ENCODE measurements at places on chromosomes 16 and 17.
A peak's percentile ranks its signal among the peaks of the same experiment; 100 is the strongest.

DNA sequence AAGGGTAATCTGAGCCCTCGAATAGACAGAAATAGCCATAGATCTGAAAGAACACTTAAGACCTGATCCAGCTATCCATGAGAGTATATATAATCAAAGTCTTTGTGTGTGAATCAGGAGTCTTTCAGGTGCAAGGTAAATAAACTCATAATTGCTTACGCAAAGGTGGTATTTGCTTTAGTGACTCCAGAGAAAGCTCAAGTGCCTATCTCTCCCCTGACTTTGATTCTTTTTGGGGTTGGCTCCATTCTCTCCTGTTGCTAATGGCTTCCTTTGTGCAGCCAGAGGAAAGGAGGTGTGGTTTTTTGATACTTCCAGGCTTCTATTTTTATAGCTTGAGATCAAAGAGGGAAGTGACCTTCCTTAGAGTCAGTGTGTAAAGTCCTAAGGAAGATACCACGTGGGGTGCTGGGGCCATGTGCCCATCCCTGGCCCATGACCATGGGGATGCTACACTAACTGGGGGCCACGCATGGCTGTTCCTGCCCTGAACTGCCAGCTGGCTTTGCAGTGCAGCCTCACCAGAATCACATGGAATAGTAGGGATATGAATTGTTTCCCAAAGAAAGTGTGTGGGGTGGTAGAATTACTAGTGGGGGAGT is 45.8 kb downstream of the TENT4B start:
- no peak for DNase-seq

GRCh38 chr17:65449495-65449894 is 112.0 kb downstream of the AXIN2 start:
- DNase-seq, result no peak

DNA sequence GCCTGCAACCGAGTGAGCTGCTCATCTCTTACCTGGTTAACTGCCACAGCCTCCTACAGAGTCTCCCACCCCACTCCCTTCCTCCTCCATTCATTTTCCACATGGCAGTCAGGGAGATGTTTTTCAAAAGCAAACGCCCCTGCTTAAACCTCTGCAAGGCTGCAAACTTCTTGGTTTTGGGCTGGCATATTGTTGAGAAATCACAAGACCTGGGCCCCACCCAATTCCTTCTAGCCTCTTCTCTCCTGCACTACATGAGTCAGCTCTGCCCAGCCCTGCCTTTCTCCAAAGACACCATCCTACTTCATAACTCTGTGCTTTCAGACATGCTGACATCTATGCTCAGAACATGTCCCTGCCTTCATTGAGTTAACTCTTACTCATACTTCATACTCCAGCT is 136.1 kb downstream of the SPACA3 start:
- DNase-seq, result no peak

GRCh38 chr17:39027455-39028035 is 60.3 kb upstream of the FBXO47 start:
- no peak for DNase-seq

DNA sequence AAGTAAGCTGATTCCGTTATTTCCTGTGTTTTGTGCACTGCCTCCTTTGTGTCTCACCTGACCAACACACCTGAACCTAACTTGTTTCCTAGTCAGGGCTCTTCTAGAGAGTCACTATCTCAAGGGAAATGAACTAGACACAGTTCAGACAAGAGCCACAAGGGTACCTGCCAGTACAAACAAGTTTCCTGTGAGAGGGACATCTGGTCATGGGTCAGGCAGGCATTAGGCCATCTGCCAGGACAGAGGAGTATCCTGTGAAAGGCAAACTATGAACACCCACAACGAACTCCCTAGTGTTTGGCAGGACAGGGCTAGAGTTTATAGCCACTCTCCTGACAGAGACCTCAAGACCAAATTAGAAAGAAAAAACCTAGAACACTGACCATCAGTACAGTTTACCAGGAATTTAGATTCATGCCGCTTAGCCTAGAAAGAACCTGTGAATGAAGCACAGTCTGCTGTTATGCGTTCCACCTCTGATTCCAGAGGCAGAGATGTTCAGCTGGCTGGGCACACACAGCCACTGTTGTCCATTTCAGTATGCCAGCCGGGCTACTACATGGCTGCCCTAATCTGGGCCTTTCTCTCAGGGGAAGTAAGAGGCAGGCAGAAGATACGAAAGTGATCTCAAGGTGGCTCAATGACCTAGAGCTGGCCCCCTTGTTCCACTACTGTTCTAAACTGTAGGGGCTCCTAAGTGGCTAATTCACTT is 20.7 kb upstream of the GLG1 start:
- DNase-seq, result no peak

GRCh38 chr16:50665128-50665878 is 15.8 kb downstream of the SNX20 start:
- peak; percentile 70 for DNase-seq

GRCh38 chr17:65895969-65896368 is 296.0 kb downstream of the CEP112 start:
- DNase-seq, result no peak

- DNase-seq, result no peak
Observed at GRCh38 chr16:15041271-15042004, 14.4 kb downstream of the NTAN1 start.

- DNase-seq, result no peak
Observed at GRCh38 chr16:85017151-85017550, 5.8 kb upstream of the ZDHHC7 start.

DNA sequence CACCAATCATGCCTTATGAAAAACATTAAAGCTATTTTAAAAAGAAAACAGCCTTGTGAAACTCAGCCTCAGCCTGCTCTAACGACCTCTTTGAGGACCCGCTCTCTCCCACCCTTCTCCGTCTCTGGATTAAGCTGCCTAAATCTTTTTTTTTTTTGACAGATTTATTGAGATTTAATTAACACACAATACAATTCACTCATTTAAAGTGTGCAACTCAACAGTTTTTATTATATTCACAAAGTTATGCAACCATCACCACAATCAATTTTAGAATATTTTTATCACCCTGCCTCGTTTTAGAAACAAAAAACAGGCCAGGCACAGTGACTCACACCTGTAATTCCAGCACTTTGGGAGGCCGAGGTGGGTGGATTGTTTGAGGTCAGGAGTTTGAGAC is 8.4 kb downstream of the CDR2L start:
- DNase-seq, result no peak

DNA sequence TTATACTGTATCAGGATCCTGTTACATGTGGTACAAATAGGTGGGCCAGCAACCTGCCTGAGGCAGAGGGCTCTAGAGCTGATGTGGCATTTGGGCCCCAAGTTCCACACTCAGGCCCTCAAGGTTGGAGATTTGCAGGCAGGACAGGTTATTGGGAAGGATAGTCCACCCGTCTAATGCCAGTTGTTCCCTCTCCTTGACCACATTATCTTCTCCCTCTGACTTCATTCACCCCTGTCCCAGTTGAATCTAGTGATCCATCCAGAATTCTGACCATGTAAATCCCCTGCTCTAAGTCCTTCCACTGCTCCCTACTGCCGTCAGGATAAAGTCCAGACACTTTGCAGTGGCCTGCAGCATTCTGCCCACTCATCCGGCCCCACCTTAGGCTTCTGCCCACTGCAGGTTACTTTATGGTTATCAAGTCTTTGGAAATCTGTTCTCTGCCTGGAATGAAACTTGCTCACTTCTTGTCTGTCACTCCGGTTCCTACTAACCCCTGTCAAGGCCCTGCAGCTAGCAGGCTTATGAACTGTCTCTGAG is 1.9 kb upstream of the NFATC3 start:
- no peak for DNase-seq
